ENCODE measurements at places on chromosomes 4 and X.
A peak's percentile ranks its signal among the peaks of the same experiment; 100 is the strongest.

GRCh38 chr4:121093261-121093660 is 20.9 kb upstream of the NDNF start:
- no peak for DNase-seq

DNA sequence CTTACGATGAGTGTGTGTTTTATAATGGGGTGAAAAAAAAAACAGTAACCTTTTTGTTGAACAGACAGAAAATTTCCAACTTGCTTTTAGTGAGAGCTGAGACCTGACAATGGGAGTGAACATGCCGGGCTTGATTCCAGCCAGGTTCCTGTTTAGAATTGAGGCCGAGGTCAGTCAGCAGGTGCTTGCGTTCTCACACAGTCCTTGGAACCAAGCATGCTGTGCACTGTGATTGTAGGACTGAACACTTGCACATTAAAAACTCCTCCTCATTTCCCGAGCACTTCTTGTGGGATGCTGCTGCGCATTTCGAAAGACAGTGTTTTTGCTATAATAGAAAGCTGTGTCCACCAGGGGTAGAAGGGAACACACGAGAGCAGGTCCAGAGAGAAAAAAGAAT is 51.8 kb downstream of the TMEM131L start:
- DNase-seq, result peak; percentile 76

- no peak for DNase-seq
Measured at GRCh38 chr4:81638698-81639097, 167.0 kb upstream of the RASGEF1B start.

DNA sequence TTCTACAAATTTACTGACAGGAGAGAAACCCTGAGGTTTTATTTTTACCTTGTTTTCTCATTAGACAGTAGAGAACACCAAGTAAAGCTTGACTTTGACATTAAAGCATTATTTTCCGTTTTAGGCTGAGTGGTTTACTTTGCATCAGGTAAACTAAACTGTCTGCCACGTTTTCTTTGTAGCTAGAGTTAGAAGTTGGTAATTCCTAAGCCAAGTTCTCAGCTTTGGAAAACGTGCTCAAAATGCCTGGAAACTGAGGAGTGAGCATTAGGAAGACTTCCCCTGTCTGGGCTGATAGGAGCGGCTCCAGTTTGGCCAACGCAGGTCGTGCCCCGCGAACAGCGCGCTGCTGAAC is 819 bp downstream of the PDLIM3 start:
- DNase-seq, result no peak

DNA sequence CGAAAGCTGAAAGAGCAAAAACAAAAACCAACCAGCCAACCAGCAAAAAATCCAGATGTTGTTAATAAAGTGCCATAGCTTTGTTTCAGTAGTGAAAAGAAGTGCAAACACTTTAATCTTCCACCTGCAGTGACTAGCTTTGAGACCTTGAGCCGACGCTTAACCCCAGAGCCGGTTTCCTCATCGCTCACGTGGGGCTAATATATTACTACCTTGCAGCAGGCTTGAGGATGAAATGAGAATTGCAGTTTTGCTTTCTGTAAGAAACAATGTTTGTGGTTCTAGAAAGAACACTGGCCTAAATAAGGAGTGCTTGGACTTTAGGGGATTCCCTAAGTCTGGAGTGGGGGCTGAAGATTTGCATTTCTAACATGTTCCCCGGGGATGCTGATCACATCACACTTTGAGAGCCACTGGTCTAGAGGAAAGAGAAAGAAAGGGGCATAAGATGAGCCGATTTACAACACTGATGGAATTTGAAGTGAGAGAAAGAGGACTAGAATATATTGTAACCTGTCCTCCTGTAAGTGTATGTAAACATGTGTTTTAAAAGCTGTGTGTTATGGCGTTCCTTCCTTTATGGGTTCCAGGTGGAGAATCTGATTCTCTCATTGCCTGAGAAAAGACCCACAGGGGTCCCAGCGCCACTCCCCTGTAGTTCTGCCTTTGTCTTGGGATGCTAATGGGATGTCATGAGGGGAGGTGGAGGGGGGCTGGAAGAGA is 1.4 kb downstream of the FGF2 start:
- DNase-seq, result no peak

DNA sequence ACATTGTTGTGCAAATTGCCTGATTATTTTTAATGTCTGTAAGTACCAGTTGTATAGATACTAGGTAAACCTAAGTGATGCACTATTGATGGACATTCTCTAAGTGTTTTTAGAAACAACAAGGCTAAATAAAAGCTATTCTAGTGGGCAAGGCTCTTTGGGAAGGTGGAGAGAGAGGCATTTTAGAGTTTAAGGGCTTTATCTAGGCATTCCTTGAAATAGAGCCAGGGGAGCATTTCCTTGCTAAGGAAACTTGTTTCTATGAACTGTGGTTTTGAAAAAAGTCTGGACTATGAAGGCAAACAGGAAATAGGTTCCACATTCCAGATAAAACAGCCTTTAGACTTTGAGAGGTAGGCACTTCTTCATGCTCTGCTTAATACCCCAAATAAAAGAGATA is 23.8 kb downstream of the BMX start:
- DNase-seq, result no peak

- DNase-seq, result no peak
Measured at GRCh38 chrX:139734996-139735395, 27.0 kb upstream of the MCF2 start.

- DNase-seq, result peak; percentile 97
Measured at GRCh38 chrX:153971124-153971449, 531 bp downstream of the HCFC1 start.

DNA sequence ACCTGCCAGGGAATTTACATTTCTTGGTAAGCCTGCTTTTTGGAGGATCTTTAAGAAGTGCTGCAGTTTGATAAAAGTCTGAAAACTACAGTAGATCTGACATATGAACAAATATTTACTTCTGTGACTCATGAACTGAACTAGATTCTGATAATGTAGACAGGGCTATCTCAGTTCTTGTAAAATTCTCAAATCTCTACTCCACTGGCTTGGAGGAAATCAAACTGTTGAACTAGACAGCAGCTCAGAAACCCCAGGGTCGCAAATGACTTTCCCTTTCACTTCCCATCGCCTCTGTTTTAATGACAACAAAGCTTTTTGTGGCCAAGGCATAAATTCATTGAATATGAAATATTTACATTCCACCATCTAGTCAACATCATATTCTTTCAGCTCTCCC is 15.4 kb upstream of the OCIAD1 start:
- DNase-seq, result no peak

GRCh38 chr4:99529228-99529627 is 18.4 kb downstream of the C4orf17 start:
- DNase-seq, result no peak

DNA sequence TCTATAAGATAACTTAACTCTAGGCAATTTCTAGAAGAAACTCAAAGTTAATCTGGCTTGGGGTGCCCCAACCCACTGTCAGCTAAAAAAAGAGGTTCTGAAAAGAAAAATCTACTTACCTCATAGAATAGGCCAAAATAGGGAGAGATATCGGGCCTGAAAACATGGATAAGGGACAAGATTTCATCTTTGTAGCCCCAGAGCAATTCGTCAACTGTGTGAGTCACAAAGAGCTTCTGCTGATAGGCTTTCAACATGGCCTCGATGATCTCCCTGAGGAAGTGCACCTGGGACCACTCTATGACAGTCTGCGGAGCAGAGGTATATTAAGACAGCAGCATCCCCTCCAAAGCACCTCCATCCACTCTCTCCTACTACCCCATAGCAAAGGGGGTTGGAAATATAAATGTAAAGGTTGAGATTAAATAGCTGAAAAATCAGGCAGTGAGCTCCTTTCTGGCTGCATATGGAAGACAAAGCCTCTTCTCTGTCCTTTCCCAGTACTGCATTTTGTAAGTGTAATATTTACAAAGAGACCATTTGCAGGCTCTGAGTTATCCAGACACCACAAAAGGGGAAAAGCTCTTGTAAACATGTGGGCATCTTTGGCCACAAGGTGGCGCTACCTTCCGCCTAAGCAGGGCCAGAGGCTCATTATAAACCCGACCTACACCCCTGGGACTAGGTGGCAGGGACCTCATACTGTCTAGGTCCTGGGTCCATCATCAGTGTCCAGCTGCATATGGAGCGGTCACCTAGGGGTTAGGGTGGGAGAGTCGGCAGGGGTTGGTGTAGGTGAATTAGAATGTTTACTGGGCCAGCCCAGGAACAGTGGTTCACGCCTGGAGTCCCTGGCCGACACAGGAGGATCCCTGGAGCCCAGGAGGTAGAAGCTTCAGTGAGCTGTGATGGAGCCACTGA is 31.5 kb upstream of the NUP54 start:
- peak; percentile 81 for DNase-seq

GRCh38 chr4:123113155-123113554 is 190.8 kb upstream of the NUDT6 start:
- no peak for DNase-seq

DNA sequence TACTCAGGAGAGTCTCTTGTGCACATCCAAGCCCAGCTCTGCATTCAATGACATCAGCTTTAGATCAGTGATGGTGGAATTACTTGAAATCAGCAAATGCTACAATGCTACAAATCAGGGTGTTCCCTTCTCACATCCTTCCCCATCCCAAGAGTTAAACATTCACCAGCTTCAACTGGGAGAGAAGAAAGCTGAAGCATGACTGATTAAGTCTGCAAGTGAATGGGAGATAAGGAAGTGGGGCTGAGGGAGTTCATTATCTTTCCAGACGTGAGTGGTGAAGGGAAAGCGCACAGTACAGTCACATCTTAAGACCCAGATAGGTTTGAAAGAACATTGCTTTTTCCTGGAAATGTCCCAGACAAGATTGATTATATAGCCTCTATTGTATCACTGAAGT is 26.2 kb upstream of the MAP9 start:
- DNase-seq, result no peak

DNA sequence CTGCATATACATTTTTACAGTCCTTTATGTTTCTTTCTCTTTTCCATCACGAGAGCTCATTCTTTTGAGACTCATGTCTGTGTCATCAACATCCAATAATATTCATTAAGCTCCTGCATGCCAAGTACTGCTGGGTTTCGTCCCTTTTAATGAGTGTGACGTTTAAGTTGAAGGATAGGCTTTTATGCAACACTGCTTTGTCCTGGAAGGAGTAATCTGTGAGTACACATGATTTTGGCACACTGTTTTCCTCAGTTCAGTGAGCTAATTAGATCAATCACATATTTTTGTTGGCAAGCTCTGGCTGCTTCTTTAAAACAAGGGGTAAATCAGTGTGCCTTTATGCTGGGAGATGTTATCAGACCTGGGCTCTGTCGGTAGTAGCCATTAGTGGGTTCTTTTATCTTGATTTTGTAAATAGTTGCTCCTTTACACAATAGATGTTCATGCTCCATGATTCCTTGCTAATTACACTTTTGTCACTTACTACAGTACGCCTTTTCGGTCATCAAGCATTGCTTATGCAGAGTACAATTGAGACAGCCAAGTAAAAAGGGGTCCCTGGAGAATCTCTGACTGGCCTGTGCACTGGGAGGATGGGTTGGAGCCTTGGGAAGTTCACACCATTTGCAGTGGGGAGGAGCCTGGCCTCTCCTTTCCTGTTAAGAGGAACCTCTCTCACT is 132.6 kb downstream of the FHIP1A start:
- no peak for DNase-seq

GRCh38 chr4:132344924-132345828 is 803.9 kb upstream of the PCDH10 start:
- DNase-seq, result no peak

GRCh38 chr4:8938623-8939022 is 67.0 kb upstream of the HMX1 start:
- no peak for DNase-seq

DNA sequence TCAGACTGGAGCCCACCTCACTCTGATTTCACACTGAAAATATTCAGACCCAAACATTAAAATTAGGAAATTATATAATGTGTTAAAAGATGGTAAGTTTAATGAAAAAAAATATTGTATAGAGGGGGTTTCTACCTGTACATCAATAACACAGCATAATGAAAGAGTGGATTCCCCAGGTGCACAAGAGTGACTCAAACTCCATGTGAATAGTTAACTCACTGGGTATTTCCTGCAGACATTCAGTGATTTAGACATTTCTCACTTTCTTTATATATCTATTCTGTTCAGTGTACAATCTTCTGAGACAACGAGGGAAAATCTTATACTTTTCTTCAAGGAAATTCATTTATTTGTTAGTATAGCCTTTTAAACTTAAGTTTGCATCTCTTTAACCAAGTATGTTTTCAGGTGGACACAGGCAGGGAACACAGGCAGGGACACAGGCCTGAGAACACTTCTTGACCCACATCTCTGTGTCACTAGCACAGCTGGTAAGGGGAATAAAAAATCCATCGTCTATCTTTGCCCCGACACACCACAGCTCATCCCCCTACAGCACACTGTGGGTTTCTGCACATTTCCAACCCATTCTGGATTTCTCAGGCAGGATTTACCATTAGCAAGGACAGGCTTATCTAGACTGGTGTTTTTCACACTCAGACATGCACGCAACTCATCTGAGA is 525.5 kb upstream of the BOD1L1 start:
- no peak for DNase-seq

DNA sequence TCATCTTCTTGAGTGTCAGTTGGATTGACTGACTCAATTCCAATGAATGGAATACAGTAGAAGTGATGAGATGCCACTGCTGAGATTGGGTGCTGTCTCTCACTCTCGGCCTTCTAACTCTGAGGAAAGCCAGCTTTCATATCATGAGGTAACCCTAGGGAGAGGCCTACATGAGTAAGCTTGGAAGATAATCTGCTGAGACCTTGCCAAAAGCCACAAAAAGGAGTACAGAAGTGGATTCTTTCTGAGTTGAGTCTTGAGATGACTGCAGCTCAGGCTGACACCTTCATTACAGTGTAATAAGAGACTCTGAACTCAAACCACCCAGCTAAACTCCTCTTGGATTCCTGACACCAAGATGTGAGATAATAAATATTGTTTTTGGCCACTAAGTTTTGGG is 537.4 kb upstream of the MAGEB18 start:
- no peak for DNase-seq

- DNase-seq, result no peak
Measured at GRCh38 chr4:87805971-87806370, 6.6 kb downstream of the IBSP start.

GRCh38 chrX:10634392-10635161 is 14.2 kb upstream of the MID1 start:
- no peak for DNase-seq

GRCh38 chrX:136209016-136209738 is 42.0 kb downstream of the MAP7D3 start:
- DNase-seq, result peak; percentile 45

DNA sequence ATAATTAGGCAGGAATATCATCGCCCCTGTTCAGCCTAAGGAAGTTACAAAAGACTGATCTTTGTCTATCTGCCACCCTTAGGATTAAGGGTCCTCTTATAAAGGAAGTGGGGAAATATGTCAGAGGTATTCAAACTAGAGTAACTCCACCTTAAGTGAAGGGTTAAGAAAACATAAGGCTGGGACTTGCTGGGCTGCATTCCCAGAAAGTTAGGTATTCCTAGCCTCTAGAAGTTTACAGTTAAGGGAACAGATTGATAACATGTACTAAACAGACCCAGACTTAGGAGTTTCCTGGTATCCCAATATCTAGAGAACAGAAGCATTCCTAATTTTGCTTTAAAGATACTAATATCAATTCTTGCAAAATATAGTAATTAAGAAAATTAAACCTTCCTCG is 6.0 kb downstream of the CXCL2 start:
- DNase-seq, result no peak
